ENCODE measurements at places on chromosomes 1 and 21. TPM values are rescaled to one million over a fixed set of nuclear protein-coding genes. Genes with fewer than 3 reads are reported as not detected.

DNA sequence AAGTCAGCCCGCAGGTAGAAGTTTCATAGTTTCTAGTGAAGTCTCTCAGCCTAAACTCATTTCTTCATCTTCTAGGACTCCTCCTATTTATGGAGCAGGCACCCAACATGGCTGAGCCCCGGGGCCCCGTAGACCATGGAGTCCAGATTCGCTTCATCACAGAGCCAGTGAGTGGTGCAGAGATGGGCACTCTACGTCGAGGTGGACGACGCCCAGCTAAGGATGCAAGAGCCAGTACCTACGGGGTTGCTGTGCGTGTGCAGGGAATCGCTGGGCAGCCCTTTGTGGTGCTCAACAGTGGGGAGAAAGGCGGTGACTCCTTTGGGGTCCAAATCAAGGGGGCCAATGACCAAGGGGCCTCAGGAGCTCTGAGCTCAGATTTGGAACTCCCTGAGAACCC is 7.2 kb downstream of the CGN start:
- no peak for DNase-seq

GRCh38 chr1:1556505-1556904 is 16.1 kb upstream of the TMEM240 start:
- DNase-seq: no peak

GRCh38 chr1:59406437-59407164 is 109.7 kb downstream of the FGGY start:
- no peak for DNase-seq

DNA sequence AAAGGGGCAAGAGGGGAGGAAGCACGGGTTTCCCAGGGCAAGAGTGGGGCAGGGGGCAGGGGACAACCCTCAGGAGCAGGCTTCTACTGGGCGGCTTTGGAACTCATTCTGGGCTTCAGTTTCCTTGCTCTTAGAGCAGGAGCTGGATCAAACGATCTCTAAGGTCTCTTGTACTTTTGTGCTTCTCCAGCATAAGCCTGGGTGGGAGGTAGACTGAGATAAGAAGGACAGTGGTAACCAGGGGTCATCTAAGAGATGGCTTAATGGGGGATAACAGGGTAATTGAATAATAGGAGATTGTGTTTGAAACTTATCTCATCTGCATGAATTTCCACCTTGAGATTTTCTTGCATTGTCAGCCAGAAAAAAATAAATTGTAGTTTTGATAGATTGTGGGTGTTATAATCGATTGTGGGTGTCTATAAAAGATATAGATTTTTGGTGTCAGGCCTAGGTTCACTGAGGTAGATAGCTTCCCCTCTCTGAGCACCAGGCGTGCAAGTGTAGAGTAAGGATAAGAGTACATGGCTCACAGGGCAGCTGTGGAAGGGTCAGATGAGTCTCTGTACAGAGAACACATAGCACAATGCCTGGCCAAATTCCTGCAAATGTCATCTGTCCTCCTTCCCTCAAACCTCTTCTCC is 68.0 kb downstream of the CD58 start:
- no peak for DNase-seq

- no peak for DNase-seq
These were observed 37.0 kb upstream of the PARP1 start for GRCh38 chr1:226444901-226445300.

GRCh38 chr1:218985424-218985984 is 188.2 kb upstream of the LYPLAL1 start:
- DNase-seq: no peak

GRCh38 chr1:149937759-149938158 is 1.1 kb upstream of the MTMR11 start:
- peak; percentile 59 for DNase-seq

DNA sequence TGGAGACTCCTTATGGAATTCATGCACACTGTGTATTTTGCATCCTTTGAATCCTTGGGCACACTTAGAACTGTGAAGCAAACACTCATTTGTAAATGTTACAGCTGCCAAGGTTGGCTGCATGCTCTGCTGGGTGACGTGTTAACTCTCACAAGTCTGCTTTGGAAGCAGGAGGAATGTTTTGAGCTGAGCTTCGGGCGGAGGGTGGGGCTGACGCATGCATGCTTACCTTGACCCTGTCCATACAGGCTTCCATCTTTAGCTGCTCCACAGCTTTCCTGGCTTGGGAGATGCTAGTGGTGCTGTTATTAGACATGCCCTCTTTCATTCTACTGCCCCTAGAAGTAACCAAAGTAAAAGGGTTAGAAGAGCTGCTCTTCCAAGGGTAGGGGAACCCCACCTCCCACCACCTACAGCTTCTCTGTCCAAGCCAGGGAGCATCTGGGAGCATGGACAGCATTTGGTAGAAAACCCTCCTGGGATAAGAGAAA is 66.0 kb downstream of the GNG4 start:
- DNase-seq: no peak

DNA sequence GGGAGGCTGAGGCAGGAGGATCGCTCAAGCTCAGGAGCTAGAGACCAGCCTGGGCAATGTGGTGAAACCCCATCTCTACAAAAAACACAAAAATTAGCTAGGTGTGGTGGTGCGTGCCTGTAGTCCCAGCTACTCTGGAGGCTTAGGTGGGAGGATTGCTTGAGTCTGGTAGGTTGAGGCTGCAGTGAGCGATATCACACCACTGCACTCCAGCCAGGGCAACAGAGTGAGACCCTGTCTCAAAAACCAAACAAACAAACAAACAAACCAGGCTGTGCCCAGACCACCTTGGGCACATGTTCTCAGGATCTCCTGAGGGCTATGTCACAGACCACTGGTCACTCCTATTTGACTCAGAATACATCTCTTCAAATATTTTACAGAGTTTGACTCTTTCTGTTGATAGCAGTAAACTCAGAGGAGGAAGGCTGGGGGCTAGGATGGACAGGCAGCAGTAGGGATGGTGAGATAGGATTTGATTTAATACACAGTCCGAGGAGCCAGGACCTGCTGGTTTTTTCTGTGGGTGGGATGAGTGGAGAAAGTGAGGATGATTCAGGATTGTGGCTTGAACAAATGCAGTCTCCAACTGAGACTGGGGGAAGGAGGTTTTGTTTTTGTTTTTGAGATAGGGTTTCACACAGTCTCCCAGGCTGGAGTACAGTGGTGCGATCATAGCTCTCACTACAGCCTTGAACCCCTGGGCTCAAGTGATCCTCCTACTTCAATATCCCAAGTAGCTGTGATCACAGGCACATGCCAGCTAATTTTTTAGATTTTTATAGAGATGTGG is 46.5 kb downstream of the OLFML3 start:
- no peak for DNase-seq

DNA sequence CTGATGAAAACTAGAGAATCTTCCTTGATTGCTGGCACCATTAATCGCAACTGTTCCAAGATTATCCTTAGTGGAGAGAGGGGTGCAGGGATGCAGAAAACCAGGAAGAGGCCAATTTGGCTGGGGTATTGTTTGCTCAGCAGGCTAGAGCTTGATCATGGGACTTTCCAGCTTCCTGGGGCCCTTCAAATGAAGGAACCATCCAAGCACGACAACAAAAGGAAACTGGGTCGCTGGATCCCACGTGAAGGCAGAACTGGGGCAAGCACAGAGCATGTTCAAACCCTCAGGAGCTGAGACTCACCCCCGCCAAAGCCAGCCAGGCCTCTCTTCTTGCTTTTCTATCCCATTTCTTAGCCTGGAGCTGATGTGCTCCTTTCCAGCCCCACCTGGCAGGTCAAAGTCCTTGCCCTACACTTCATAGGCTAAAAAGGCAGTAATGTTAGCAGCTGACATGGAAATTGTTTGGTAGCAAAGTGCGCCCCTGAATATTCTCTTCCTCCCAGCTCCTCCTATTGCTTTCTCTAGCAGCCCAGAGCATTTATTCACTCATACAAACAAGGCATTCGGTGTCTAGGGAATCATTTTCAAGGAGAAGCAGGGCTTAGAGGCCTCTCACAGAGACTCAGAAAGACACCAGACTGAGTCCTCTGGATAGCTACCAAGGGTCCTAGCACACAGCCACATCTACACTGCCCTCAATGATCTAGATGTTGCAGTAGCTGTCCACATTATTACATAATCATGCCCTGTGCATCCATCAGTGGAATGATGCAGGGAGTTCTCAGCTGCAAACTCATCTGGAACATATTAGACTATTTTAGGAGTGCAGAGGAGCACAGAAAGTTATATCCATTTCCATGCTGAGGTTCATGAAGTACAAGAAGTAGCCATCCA is 11.5 kb downstream of the KCNA2 start:
- DNase-seq: peak; percentile 16

GRCh38 chr1:205985330-205986005 is 17.7 kb downstream of the RAB7B start:
- no peak for DNase-seq

DNA sequence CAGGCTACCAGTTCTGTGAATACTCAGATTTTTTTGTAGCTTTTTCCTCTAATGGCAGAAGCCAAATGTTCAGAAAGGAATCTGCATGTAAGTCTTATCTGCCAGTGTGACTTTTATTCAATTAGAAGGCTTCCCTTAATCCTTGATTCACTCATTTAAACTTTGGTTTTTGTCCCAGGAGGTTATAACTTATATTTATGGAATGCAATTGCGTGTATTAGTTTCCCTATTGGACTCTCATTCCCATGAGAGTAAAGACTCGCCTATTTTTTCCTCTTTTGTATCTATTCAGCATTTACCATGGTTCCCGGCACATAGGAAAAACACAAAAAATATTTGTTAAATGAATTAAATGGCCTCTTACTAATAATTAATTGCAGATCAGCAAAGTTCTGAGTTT is 3.5 kb downstream of the NTMT2 start:
- no peak for DNase-seq

DNA sequence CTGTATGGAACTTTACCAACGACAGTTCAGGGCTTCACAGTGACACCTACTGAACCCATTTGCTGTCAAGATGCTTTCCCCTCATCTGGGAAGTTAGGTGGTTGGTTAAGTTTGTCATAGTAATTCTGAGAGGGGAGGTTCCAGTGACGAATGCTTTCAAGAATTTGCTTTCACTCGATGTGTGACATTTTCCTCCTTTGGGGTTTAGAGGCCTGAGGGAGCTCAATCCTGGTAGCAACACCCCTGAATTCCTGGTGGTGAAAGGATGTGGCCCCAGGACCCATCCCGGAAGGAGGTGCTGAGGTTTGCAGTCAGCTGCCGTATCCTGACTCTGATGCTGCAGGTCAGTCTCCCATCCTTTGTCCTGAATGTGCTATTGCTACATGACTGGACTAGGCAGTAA is 2.8 kb downstream of the PIGV start:
- DNase-seq: no peak

DNA sequence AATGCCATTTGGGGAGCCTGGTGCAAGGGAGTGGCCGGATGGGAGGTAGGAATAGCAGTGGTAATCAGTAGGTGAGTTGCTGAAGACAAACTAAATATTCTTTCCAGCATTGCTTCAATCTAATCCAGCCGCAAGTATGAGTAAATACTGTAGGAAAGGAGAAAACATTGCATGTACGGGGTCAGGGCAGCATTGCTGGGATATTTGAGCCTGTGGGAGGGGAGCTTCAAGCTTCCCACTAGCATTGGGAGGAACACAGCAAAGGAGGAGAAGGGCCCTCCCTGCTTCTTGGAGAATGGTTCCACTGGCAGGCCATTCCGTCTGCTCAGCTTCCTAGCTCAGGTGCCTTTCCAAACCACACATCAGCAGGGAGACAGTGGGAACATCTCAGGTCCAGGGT is 15.2 kb downstream of the CAPN2 start:
- DNase-seq: no peak

DNA sequence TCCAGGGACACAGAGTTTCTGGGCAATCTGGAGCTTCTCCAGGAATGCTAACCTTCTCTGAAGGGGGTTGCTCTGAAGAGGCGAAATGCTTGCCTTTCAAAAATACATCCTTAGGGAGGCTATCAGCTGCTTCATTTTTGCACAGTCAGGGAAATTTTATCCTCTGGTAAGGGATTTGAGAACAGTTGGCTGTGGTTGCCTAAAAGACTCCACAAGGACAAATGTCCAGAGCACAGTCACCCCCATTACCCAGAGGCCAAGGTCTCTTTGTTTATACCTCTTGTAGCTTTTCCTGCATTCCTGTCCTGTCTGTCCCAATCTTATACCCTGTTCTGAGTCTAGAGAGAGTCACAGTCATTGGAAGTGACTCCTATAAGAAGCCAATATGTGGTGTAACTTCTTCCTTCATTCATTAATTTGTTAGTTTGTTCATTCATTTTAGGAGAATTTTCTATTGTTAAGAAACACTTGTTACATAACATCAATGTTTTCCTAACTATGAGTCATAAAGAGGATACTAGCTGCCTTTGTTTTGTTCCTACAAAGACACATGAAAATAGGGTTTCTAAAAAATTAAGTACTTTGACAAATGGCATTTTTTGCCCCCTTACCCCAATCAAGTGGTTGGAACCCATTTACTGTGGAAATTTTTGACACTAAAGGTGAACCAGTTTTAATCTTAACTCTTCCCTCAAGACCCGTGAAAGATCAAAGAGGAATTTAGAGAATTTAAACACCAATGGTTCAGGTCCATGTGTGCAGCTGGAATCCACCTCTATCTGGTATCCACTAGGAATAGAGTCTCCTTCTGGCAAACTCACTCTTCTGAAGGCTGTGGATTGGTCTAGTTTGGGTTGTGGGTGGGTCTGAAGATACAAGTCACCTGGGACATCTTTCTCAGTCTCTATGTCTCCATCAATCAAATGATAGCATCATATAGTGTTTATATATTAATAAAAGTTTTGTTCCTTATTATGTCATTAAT is 47.1 kb downstream of the GPR88 start:
- no peak for DNase-seq

DNA sequence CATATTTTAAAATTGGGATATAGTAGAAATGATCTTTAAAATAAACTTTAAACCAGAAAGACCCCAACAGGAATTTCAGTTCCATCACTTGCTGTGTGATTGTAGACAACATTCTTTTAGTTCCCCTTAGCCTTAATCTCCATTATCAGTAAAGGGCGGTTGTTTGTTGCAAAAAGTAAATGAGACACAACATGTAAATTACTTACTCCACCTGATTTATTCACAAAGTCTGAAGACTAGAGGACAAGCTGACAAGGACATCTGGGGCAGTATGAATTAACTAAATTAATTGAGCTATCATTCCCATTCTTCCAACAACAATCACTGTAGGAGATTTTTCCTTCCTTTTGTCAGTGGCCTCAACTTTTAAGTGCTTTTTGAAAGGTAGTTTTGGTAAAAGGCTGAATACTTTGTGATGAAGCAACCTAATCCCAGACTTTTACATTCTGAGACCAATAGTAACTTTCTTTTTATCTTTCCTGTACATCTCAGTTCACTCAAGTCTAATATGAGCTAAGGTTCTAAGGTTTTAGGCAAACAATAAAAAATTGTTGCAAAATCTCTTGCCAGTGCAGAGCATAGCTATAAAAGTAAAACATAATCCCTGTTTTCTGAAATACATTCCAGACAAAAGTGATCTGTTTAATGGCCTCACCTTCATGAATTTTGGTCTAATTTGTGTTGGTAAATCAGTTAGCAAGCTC is 6.2 kb downstream of the SLC19A2 start:
- no peak for DNase-seq

The LEMD1 gene
- not detected for polyA plus RNA-seq

The E2F2 gene
- polyA plus RNA-seq: 4.9 TPM

The WNT2B gene
- polyA plus RNA-seq: 4.1 TPM

The FAM72C gene
- 1.5 TPM for polyA plus RNA-seq

The LRRC7 gene
- polyA plus RNA-seq: 28.2 TPM

The LRIG2 gene
- 9.4 TPM for polyA plus RNA-seq

The DENND4B gene
- polyA plus RNA-seq: not detected
